AG10803 (cell line): ENCODE measurements at places on chromosomes 12 and 14.

- no peak for DNase-seq
Measured at GRCh38 chr14:105492971-105493871, 2.2 kb downstream of the TEDC1 start.

DNA sequence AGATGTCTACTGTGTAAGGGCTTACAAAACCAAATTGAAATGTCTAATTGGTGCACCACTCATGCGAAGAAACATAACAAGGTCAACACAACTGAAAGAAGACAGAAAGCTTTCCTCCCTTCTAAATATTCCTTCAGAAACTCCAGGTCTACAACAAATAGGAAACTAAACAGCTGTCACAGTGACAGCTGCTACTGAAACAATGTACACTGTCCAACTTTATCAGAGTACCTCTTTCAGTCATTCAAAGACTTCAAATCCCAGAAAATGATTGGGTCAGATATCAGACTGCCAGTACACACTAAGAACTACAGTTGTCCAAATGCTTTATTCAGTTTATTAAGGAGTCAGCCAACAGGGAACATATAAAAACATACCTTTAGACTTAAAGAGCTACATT lies 35.2 kb downstream of the CEP128 start:
- no peak for DNase-seq

DNA sequence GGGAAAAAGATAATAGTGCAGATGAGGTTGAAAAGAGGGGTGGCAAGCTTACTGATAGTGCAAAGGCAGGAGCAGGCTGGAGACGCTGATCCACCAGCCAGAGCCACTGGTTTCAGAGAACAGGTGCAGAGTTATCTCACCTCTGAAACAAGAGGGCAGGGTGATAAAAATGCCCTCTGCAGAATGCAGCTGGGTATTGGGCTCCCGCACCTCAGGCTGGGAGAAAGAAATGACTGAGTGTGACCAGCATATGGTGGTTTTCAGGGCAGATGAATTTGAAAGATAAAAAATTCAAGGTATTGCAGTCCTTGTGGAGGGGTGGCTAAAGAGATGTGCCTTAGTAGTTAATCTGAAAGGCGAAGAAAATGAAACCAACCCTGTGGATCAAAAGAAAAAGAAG lies 2.9 kb upstream of the TMEM30B start:
- no peak for DNase-seq

DNA sequence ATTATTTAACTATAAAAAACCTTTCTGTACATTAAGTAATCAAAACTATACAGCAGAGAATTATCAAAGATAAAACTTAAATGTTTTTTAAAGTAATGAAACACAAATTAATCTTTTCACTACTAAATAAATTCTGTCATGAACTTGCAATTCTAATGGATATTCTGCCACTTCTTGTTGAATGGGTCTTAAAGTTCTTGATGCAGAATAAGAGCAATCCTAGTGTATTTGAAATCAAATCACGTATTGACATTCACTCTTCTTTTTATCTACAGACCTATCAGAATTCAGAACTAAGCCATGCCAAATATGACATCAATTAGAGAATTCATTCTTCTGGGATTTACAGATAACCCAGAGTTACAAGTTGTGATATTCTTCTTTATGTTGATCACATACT lies at the start of gene OR6C65:
TSS of gene OR6C65 (plus strand) at position 301 of the 400 bp plus-strand sequence. CDS start at position 301, 0 bp downstream.
- DNase-seq: no peak

DNA sequence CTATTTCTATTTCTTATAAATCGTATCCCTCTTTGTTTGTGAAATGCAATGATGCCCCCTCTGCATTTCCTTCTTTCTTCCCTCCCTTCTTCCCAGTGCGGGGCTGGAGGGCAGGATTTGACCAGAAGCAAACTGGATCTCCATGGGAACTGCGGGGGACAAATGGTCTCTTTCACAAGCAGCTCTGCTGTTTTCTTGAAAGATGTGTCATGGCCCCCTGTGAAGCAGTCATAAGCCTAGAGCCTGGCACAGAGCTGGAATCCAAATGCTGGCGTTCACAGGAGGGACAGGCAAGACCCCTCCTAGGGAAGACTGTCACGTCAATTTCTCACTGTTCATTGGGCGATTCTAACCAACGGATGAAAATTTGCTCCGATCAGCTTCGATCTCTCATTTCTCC lies 203.5 kb upstream of the NOS1 start:
- DNase-seq: no peak

GRCh38 chr12:49543914-49544815 lies 5.3 kb downstream of the KCNH3 start:
- DNase-seq: no peak

DNA sequence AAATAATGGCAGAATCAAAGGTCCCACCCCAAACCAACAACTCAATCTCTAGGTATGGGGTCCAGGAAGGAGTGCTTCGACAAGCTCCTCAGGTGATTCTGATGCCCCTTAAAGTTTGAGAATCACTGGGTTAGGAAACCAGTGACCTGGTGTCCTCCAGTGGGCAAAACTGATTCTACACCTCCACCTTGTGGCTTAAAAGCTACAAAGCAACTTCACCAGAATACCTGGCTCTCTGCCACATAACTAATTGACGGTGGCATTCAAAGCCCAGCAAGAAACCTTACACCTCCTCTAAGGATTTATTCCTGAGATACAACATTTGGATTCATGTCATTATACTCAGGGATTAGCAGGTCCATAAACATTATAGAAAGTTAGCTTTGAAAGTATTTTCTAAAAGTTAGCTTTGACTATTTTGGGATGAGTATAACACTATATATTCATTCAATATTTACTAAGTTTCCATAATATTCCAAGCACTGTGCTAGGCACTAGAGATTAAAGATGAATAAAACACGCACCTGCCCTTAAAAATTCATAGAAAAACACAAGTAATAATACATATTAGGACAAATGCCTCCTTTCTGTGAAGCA lies 45.4 kb downstream of the DCAF5 start:
- DNase-seq: peak; percentile 62

- peak; percentile 80 for DNase-seq
Measured at GRCh38 chr12:132827763-132828703, 636 bp downstream of the GOLGA3 start.

- peak; percentile 73 for DNase-seq
Measured at GRCh38 chr12:5432011-5432400, at the start of gene NTF3. TSS of gene NTF3 (plus strand) at chr12:5432108. CDS start at chr12:5432325, 217 bp downstream.

DNA sequence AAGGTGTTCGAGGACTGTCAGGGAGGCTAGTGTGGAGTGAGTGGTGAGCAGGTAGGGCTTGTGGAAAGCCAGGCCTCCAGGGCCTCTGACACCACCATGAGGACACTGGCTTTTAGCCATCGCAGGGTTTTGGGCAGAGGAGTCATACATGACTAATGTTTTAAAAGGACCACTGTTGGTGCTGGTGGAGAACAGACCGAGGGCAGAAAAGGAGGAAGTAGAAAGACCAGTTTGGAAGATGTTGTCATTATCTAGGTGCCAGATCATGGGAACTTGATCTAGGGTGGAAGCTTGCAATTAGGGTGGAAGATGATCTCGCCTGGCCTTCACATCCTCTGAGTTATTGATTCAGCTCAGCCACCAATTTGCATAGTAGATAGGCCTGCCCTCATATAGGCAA lies 144.2 kb downstream of the C12orf75 start:
- peak; percentile 21 for DNase-seq

DNA sequence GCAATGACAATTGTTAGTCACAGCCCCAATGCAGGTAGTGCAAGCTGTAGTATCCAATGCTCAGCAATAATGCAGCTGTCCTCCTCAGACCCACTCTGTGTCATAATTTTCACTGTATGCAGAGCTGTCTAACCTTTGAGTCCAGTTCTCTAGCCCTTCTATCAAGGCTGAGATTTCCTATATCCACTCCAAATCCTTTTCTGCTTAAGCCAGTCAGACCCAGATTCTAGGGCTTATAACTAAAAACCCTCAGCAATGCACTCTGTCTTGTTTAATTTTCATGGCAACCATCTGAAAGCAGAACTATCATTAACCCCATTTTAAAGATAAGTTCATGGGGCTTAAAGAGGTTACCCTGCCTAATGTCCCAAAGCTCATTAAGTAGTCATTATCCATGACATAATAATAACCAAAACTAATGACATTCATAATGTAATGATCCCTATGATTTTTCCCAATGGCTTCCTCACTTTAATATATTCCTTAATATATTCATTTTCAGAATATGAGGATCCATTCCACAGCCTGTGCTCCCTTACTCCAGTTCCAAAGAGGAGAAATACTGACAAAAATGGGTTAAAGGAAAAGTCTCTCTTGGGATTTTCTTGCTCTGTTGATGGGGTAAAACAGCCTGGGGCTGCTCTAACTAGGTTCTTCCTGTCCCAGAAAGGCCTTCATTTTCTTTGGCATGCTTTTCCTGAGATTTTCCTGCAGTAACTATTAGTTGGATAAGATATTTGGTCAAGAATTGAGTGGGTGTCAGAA lies 29.5 kb downstream of the TXNDC16 start:
- DNase-seq: no peak

DNA sequence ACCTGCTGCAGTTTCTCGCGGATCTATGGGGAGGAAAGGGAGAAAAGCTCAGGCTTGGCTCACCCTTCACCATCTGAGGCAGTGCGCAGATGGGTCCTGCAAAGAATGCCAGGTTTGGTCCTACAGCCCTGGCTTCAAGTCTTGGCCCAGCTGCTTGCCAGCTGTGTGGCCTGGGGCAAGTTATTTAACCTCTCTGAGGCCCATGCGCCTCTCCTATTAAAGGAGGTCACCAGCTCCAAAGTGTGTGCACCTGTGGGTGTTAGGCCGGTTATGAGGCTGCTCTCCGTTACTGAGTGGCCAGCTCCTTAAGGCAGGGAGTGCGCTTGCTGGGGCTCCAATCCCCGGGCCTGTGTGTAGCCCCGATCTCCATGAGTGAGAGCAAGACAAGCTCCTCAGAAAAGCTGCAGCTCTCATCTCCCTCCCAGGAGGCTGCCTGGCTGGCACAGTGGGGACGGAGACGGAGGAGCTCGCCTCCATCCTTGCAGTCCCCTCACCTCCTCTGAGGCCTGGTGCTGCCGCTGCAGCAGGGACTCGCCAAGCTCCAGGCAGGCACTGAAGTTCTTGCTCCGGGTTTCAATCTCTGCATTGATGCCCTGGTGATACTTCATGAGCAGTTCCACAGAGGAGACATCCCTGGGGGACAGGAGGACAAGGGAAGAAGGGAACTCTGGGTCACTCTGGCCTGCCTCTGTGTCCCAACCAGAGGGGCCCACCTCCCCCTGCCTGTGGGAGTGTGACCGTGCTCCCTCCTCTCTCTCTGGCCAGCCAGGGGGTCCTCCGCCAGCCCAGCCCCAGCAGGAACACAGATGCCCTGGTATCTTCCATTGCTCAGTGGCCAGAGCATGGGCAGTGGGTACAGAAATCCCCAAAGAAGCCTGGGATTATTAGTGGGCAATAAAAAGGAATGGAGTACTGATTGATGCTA lies 65.1 kb downstream of the PLEKHG3 start:
- no peak for DNase-seq

DNA sequence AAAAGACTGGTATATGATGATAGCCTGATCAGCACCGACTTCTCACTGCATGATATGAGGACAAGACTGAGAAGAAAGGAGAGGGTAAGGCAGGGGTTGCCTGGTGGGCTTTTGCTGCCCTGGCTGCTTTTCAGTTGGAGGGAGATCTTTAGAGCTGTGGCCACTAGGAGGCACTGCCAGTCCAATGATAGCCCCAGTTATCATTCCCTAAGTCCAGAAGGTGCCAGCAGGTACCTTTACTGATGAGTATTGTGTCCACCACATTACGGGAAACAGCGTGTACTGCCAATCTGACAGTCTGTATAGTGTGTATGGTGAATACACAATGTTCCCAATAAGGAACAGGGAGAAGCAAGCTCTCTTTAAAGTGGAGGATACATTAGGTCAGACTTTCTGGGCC lies 55.8 kb upstream of the CCDC175 start:
- DNase-seq: no peak

- DNase-seq: no peak
Measured at GRCh38 chr14:72880164-72880563, 13.7 kb downstream of the DPF3 start.

GRCh38 chr12:130424858-130425697 lies 87.4 kb downstream of the PIWIL1 start:
- no peak for DNase-seq
